KG1 (cell line): ENCODE measurements at places on chromosomes 3 and 15.
A peak's percentile ranks its signal among the peaks of the same experiment; 100 is the strongest.

- no peak for DNase-seq
Measured at GRCh38 chr15:58992181-58992580, 4.7 kb downstream of the RNF111 start.

GRCh38 chr3:37863949-37864822 lies 2.5 kb downstream of the CTDSPL start:
- DNase-seq, result no peak

GRCh38 chr15:67100801-67101581 lies 35.6 kb downstream of the SMAD3 start:
- peak; percentile 76 for DNase-seq

DNA sequence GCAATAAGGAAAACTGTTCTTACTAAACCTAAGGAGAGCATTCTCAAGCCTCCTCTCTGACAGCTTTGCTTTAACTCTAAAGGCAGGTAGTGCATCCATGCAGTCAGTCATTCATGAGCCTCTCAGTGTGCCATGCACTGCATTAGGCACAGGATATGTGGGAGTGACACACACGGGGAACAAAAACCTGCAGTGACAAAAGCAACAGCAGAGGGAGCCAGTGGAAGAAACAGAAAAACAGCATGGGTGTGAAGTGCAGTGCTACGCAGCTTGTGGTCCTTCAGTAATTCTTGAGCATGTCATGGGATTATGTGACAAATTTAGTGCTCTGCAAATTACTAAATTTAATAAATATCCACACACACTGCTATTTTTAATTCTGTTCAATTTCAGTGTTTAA lies 230.7 kb downstream of the BBX start:
- DNase-seq, result no peak

- no peak for DNase-seq
Measured at GRCh38 chr15:31758126-31758525, 272.2 kb upstream of the CHRNA7 start.

- DNase-seq, result no peak
Measured at GRCh38 chr3:138378990-138379389, 30.6 kb downstream of the MRAS start.

DNA sequence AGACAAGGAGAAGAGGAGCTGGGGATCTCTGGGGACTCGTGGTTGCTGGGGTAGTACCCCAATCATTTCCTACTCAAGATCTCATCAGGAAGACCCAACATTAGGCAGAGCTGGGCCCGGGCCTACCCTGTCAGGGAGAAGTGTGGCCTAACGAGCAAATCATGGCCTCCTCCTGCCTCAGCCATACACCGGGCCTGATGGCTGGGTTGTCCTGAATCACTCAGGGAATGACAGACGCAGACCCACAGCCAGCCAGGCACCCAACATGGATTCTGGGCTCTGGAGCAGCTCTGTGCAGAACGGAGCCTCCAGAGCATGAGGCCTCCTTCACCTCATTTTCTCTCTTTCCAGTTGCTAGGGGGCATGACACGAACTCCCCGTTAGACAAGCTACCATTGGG lies 19.7 kb downstream of the ITGA11 start:
- no peak for DNase-seq

GRCh38 chr15:84889313-84889990 lies 5.0 kb downstream of the SLC28A1 start:
- no peak for DNase-seq

- no peak for DNase-seq
Measured at GRCh38 chr3:133381346-133382109, 18.3 kb upstream of the BFSP2 start.

GRCh38 chr3:149424918-149425317 lies 47.5 kb upstream of the TM4SF1 start:
- no peak for DNase-seq

- DNase-seq, result no peak
Measured at GRCh38 chr15:32694222-32694983, 23.4 kb upstream of the GREM1 start.

DNA sequence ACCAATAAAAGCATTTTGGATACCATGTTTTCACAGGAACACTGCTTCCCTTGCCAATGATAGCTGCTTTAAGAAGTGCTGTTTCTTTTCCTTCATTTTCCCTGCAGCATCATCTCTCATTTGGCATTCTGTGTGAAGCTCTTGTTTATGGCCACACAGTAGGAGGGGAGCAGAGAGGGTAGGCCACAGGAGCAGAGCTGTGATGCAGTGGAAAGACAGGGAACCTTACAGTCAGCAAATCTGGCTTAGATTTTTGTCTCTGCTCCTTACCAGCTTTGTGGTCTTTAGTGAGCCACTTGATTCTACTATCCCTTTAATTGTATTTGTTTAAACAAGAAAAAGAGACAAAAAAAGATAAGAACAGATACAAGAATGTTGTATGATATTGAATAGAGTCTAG lies 138.7 kb downstream of the RPL22L1 start:
- no peak for DNase-seq

GRCh38 chr3:122943828-122944190 lies 83.8 kb downstream of the SEMA5B start:
- no peak for DNase-seq

DNA sequence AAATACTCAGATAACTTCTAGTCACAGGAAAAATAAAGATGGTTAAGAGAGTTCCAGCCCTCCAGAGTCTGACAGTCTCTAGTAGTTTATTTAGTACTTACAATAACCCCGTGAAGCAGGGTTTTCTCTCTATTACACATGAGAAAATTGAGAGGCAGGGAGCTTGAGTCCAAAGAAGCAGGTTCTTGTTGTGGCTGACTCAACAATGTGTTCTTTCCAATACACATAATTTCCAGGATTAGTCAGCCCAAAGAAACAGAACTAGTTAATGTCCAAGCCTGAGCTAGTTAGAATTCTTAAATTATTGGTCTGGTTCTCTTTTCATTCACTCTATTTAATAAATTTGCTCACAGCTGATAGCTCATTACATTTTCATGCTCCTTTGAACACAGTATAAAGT lies 49.9 kb downstream of the ALDH1A2 start:
- no peak for DNase-seq

- DNase-seq, result no peak
Measured at GRCh38 chr3:144775551-144775950, 803.9 kb downstream of the DIPK2A start.

DNA sequence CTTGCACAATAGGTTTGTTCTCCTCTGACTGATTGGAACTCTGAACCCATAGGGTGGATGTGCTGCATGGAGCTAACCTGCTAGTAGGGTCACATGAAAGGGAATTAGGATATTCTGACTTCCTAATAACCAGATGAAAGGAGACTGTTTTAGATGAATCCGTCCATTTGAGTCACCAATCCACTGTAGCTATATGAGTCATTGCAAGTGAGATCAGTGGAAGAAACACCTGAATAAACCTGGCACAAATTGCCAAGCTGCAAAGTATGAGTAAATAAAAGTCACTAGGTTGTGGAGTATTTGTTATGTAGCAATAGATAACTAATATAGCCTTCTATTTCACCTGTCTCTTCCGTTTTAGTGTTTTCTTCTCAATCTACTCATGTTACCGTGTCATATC lies 584.4 kb downstream of the PDCD6IP start:
- no peak for DNase-seq

DNA sequence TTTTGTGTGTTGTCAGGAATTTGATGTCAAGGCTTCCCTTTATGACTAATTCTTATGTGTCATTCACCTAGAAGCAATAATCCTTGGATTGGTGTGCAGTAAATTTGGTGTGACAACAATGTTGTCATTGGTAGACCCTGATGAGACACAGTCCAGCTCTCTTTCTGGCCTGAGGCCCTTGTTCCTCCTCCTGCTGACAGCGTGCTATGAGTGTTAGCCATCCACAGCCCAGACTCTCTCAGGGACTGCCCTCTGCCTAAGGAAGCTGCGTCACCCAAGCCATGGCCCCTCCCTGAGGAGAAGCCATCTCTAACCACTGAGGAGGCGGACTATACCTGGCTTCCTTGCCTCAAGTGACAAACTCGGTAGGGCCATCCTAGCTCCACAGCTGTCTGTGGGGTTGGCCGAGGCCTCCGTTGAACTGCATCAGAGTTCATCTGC lies 13.3 kb upstream of the TM4SF1 start:
- no peak for DNase-seq

- DNase-seq, result peak; percentile 42
Measured at GRCh38 chr3:4633078-4634004, 140.2 kb downstream of the ITPR1 start.

DNA sequence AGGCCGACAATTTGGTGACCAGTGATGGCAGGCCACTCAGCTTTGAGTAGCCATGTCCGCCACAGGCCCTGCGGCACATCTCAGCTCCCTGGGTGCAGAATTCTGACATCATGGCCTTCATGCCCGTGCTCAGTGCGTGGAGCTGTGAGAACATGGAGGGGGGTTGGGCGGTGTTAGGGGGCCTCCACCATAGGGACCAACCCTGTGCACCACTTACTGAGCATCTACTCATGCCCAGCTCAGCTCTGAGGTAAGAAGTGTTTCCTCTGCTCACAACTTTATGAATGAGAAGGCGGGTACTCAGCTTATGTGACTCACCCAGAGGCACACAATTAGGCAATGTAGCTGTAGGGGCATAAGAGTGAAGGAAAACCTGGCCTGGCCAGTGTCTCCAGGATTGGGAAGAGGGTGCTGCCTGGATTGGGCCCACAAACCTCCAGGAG lies 10.5 kb downstream of the ACOX2 start:
- DNase-seq, result no peak

DNA sequence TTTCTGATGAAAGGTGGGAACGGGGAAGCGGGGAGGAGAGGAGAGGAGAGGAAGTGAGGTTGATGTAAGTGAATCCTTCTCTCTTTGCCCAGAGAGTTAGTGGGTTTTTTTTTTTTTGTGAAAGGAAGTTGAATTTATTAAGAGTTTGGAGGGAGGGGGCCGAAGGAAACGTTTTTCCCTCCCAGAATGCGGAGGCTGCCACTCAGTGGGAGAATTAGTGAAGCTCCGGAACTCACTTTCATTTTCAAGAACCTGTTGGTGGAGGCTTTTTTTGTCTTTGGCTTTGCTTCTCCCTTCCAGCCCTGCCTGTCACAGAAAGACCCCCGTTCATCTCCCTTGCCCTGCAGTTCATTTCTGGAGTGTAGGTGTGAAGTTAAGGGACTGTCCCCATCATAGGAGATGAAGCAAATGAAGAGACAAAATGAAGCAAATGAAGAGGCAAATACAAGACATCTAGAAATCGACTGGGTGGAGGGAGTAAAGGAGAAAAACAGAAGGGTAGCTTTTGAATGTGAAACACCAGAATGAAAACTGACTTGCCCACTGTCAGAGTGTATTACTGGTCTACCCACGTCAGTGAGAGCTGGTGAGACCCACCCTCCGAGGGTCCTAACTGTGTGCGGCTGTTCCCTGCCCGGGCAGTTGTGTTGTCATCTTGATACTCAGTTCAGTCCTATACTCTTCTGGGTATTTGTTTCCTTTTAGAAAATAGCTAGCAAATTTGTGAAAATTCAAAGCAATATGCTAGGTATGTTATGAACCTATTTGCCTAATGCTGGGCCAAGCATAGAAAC lies 91.5 kb downstream of the ITPR1 start:
- peak; percentile 53 for DNase-seq

- no peak for DNase-seq
Measured at GRCh38 chr3:47542471-47543173, 29.1 kb upstream of the ELP6 start.

- no peak for DNase-seq
Measured at GRCh38 chr3:166510382-166510781, 673.2 kb upstream of the BCHE start.

DNA sequence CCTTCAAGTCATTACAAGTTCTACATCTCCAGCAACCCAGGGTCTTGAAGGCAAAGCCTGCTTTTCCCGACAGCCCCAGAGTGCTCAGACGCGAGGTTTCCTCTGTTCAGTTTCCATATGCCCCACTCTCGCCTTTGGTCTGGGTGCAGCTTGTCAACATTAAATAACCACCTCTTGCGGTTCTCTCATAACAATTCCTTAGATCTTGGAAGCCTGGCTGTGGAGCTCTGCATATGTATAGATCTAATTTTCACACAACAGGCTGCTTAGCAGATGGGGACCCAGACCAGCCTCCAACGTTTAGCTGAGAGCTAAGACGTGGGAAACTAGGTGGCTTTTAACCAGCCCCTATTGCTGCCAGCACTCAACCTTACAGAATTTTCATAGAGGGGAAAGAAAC lies 295.5 kb downstream of the RPLP1 start:
- no peak for DNase-seq

DNA sequence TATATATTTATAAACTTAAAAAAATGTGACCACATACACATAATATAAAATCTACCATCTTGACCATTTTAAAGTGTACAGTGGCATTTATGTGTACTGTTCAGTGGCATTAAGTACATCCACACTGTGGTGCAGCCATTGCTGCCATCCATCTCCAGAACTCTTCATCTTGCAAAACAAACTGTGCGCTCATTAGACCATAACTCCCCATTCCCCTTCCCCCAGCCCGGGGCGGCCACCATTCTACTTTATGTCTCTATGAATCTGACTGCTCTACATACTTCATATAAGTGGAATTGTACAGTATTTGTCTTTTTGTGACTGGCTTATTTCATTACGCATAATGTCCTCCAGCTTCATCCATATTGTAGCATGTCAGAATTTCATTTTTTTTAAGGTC lies 47.8 kb downstream of the CTXND1 start:
- no peak for DNase-seq

DNA sequence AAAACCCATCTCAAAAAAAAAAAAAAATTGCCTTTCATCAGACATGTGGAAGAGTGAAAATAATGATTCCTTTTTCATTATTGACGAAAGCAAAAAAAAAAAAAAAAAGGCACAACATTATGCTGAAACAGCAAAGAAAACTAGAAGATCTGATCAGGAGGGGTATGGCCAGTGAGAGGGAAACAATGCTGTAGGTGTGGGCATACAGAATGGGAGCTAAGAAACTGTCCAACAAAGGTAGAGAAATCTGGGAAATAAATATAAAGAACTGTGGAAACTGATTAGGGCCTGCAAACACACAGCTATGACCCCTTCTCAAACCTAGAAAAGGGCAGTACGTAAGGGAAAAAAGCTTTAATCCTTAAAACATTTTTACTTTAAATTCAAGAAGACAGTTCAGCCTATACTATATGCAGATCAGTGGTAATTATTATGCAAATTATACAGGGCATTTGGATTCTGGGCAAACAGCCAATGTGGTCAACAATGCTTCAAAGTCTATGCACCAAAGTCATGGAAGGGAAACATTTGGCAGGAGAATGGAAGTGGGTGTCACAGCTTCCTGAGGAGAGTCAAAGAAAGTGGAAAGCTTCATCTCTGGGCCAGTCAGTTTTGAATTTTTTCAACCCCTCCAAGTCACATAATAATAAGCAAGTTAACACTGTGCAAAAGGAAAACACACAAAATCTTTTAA lies 68.3 kb upstream of the SLC12A8 start:
- no peak for DNase-seq

- DNase-seq, result no peak
Measured at GRCh38 chr15:25944386-25944785, 81.3 kb upstream of the ATP10A start.

- DNase-seq, result no peak
Measured at GRCh38 chr15:54082836-54083492, 104.7 kb downstream of the UNC13C start.
